ENCODE measurements at places on chromosomes 6 and 20.

- no peak for DNase-seq
Measured at GRCh38 chr20:40442181-40442963, 246.7 kb downstream of the MAFB start.

DNA sequence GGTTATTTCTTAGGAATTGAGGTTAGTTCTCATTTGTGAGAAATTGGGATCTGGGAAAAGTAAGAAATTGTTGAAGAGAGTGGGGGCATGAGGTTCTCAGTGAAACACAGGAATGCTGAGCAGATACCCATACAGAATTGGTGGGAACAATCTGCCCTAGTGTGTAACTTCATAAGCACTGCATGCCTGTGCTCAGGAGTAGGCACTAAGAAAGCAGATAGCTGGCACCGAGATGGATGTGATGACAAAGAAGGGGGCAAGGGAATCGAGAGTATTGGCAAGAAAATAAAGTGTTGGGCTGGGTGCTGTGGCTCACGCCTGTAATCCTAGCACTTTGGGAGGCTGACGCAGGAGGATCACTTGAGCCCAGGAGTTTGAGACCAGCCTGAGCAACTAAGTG lies 4.0 kb downstream of the SLC17A5 start:
- DNase-seq = no peak

- peak; percentile 17 for DNase-seq
Measured at GRCh38 chr6:43052842-43053544, 658 bp downstream of the CUL7 start.

- DNase-seq = no peak
Measured at GRCh38 chr6:155075930-155076695, 81.0 kb downstream of the TIAM2 start.

GRCh38 chr20:57921676-57922075 lies 211.9 kb upstream of the PMEPA1 start:
- no peak for DNase-seq

- peak; percentile 60 for DNase-seq
Measured at GRCh38 chr20:53943522-53944291, 126.7 kb downstream of the BCAS1 start.

DNA sequence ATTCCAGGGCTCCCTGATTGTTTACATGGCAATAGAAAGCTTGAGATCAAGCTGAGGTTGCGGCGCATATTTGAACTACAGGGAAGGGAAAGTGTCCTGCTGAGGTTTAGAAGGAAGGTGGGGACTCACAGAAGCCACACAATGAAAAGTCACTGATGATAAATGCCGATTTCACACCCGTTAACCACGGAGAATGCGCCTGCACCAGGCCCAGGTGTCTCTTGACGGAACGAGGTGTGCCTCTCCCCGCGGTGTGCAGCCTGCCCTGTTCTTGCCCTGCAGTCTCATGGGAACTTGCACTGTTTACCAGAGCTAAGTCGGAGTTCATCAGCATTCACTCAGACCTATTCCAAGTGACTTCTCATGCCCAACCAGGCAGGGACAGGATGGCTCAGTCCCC lies 90.3 kb downstream of the LY86 start:
- no peak for DNase-seq

GRCh38 chr6:21137700-21138335 lies 455.7 kb upstream of the SOX4 start:
- DNase-seq = no peak

GRCh38 chr20:7673841-7674240 lies 266.4 kb downstream of the HAO1 start:
- DNase-seq = no peak

- DNase-seq = no peak
Measured at GRCh38 chr20:17909869-17910321, 58.7 kb downstream of the SNX5 start.

Measured in RWPE1 (cell line).